ENCODE measurements at places on chromosomes 7 and 10.

DNA sequence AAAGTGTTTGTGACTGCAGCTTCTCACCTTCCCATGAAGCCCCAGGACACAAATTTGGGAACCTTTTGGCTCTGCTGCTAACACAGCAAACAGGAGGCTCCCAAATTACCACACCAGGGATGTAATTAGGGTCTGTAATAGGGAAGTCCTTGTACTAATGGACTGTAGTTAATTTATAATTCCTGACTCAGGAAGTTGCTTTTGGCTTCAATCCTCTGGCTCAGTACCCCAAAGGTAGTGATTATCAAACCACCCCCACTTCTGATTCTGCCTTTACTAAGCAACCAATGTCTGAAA, 3.8 kb upstream of the MALSU1 start:
- no peak for DNase-seq

DNA sequence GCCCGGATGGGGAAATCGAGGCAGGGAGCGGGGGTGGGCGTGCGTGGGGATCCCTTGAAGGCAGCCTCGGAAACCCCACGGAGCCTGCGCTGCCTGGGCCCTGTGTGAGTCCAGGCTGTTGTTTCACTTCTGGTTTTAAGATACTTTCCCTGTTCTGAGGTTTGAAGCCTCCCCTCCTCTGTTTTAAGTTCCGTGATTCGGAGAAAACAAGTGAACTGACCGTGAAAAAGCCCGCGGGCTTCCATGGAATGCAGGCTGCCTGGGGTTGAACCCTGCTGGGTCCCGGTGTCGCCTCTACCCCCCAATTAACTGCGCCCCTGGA, 401 bp downstream of the LRRC27 start:
- DNase-seq = no peak

- DNase-seq = no peak
Measured at GRCh38 chr7:16007911-16008310, 321.4 kb upstream of the MEOX2 start.

DNA sequence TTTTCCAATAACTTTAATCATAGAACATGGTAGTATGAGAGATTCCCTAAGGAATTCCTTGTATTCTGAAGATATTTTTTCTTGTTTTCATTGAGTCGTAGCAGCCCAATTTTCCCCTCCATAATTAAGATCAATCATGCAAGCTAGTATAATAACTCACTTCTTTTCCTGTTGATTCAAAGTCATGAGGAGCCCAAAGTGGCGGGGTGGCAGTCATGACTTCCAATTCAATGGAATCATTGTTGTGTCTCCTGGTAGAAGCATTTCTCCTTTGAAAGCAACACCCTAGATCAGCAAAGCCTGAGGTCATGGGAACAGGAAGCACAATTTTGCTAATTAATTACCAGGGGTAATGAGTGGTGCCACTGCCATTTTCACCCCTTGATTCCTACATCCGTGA, 77.6 kb upstream of the MAGI2 start:
- DNase-seq = no peak

DNA sequence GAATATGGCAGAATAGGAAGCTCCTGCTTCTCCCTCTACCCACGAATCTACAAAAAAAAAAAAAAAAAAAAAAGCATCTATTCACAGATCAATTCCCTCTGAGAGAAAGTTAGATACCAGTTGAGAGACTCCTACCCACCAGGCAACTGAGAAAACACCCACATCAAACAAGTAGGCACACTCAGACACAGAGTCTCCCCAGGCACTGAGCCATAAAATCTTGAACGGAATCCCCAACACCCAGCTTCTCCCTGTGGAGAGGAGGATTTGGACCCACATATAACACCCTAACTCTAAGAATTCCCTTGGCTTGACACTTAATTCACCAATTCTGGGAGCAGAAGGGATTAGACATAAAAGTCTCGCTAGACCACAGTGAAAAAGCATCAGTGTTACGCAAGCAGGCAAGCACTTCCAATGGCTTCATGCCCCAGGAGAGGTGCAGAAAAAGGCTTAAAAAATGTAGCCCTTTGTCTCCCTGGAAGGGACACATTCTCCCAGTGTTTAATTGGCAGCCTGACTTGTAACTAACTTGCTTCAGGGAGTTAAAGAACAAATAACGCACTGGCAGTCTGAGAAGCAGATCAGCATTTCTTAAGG, 192.2 kb downstream of the ELAPOR2 start:
- no peak for DNase-seq

- no peak for DNase-seq
Measured at GRCh38 chr10:37490266-37490665, 364.9 kb downstream of the ANKRD30A start.

GRCh38 chr10:63633677-63634487, 112.7 kb downstream of the REEP3 start:
- no peak for DNase-seq

DNA sequence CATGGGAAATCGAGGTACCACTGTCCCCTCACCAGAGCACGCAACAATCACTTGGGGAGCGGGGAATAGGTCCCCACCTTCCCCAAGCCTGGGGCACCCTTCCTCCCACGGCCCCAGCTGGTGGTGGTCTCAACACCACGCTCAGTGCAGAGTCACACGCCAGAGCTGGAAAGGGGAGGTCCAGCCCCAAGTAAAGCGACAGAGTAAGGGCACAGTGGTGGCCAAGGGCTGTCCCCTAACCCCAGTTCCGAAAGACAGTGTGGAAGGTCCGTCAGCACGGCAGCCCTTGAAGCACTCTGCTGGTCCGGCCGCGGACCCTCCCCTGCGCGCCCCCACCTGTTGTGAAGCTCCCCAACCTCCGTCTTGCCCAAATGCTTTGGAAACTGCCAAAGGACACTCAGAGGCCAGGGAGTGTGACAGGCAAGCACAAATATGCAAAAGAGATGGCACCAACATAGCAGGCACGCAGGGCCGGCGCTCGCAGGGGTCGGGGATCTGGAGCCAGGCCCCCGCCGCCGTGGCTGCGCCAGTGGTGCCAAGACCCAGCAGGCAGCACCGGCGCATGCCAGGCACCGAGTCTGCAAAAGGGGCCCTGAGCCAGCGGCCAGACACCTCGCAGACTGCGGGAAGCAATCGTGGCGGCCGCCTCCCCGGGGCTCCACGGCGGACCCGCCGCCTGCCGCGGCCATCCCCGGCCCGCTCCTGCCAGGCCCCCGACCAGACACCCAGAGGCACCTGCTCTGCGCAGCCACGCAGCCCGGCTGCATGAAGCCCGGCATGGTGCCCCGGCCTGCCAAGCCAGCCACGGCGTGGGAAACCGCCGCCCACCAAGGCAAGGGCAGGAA, 51.6 kb upstream of the SRRM3 start:
- DNase-seq = no peak

- DNase-seq = no peak
Measured at GRCh38 chr10:91613411-91614187, 19.3 kb downstream of the PPP1R3C start.

- DNase-seq = no peak
Measured at GRCh38 chr7:89265631-89266030, 470.1 kb upstream of the TEX47 start.

Data from stimulated activated CD4-positive, alpha-beta T cell treated with anti-CD3 and anti-CD28 coated beads, TNF-alpha, amount 100 ng/mL, for 24 hours (primary cell).